ENCODE measurements at places on chromosomes 1 and 21.

DNA sequence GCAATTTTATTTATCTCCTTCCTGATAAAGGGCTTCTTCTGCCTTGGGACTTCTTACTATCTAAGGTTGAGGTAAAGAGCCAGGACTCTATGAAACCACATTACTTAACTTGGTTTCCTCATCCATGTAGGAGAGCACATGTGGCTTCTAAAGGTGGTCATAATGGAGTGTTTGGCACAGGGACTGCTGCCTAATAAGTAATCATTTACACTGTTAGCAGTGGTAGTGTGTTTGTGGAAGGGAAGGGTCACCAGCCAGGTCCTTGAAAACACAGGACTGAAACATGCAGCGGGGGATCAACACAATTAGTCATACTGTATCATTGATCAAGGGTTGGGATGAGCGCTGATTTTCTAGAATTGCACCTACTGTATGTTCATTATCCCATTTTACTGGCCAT is 59.6 kb downstream of the UCK2 start:
- no peaks in the 10 kb centered on the region for H3K36me3 ChIP-seq
- no peak overlapping the region for H3K4me3 ChIP-seq
- DNase-seq: no peak
- H3K4me1 ChIP-seq: peaks cover 34% of the 10 kb centered on the region
- H3K27me3 ChIP-seq: no peaks in the 10 kb centered on the region

DNA sequence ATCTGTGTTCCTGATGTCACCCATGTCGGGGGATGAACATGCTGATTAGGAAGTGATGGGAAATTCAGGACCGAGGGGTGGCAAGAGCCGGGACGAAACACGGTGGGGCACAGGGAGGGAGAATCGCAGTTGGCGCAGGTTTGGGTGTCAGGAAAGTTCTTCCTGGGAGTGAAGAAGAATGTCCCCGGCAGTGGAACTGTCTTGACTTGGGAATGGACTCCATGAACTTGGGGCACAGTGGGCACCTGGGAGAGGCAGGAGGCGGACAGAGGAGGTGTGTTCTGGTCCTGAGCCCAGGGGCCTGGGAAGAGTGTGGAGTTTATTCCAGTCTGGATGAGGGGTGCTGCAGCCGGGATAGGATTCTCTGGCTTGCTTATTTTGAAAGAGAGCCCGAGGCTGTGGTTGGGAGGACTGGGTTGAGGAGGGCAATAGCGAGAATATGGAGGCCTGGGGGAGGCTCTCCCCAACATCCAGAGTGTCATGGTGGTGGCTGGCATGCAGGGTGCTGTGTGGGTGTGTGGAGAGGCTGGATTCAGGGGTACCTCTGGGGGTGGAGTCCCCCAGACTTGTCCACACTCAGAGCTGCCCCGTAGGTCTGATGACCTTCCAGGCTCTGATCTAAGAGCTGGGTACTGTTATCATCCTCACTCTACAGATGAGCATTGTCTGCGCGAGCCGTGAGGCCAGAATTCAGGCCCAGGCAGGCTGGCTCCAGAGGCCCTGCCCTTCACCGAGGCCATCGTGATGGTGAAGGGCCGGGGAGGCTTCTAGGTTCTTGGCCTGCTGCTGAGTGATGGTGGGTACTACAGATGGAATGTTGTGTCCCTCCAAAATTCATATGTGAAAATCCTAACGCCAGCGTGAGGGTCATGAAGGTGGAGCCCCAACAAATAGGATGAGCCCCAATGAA is 274.5 kb upstream of the C1orf174 start:
- no peaks in the 10 kb centered on the region for H3K27me3 ChIP-seq
- H3K36me3 ChIP-seq: no peaks in the 10 kb centered on the region
- H3K4me1 ChIP-seq: no peaks in the 10 kb centered on the region
- peak; percentile 54 for DNase-seq
- H3K27ac ChIP-seq: no peak overlapping the region
- no peak overlapping the region for H3K4me3 ChIP-seq

DNA sequence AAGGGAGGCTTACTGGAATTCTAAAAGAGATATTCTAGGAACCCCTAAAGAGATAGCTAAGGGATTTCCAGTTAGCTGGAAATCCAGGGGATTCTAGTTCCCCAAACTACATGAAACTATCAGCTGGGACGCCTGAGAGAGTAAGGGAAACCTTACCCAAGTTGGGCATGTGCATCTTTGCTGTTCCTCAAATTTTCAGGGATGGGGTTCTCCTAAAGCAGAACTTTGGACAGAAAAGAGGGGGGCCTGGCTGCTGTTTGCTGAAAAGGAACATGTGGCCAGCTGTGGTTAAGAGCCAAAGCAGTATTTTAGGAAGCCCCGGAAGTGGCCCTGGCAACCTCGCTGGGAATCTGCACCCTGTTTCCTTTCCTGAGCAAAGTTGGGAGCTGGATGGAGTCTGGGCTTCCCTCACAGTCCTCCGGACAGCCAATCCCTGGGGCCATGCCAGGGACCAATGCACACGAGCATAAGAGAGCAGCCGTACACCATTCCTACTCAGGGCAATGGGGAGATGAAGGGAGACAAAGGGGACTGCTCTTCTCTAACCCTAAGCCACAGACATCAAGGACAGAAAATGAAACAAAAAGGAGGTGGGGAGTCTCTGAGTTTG is 154.3 kb downstream of the PLXNA2 start:
- H3K27ac ChIP-seq: no peak overlapping the region
- no peaks in the 10 kb centered on the region for H3K36me3 ChIP-seq
- no peak overlapping the region for H3K4me3 ChIP-seq
- peaks cover 9% of the 10 kb centered on the region for H3K4me1 ChIP-seq

- no peak overlapping the region for H3K4me3 ChIP-seq
- no peak overlapping the region for H3K27ac ChIP-seq
- H3K4me1 ChIP-seq: peaks cover 14% of the 10 kb centered on the region
These were observed 53.1 kb downstream of the NBPF6 start for GRCh38 chr1:108503062-108503733.

- no peaks in the 10 kb centered on the region for H3K36me3 ChIP-seq
- no peaks in the 10 kb centered on the region for H3K27me3 ChIP-seq
- no peak overlapping the region for H3K27ac ChIP-seq
These were observed 431.1 kb upstream of the VAMP3 start for GRCh38 chr1:7339953-7340352.

GRCh38 chr1:181430015-181430885 is 53.1 kb upstream of the CACNA1E start:
- H3K27ac ChIP-seq: no peak overlapping the region
- H3K4me1 ChIP-seq: no peaks in the 10 kb centered on the region
- no peak overlapping the region for H3K4me3 ChIP-seq
- DNase-seq: no peak
- H3K36me3 ChIP-seq: no peaks in the 10 kb centered on the region
- no peaks in the 10 kb centered on the region for H3K27me3 ChIP-seq

- DNase-seq: no peak
- no peaks in the 10 kb centered on the region for H3K36me3 ChIP-seq
- H3K4me1 ChIP-seq: no peaks in the 10 kb centered on the region
These were observed 50.9 kb upstream of the CNIH3 start for GRCh38 chr1:224565186-224565585.

GRCh38 chr21:38780879-38781278 is 24.9 kb upstream of the ETS2 start:
- no peaks in the 10 kb centered on the region for H3K36me3 ChIP-seq
- peaks cover 22% of the 10 kb centered on the region for H3K4me1 ChIP-seq
- H3K4me3 ChIP-seq: no peak overlapping the region
- H3K27ac ChIP-seq: no peak overlapping the region
- no peak for DNase-seq

DNA sequence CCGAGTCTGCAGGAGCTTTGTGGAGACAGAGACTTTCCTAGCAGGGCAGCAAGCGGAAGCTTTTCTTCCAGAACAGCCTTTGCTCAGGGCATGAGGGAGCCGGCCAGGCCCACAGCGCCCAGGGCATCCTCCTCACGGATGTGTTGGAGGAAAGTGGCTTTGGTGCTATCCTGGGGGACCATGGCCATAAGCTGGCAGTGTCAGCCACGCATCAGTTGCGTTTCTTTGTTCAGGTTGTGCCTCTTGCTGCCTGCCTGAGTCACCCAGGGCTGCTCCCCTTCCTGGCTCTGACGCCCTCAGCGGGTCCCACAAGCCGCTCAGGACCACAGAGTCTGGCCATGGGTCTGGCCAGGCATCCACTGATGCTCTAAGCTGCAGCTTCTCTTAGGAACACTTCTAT is 39.6 kb upstream of the PRSS38 start:
- H3K4me1 ChIP-seq: peaks cover 6% of the 10 kb centered on the region
- peaks cover 80% of the 10 kb centered on the region for H3K36me3 ChIP-seq
- no peak overlapping the region for H3K27ac ChIP-seq
- DNase-seq: peak; percentile 47

GRCh38 chr1:99965646-99966375 is 4.0 kb upstream of the SLC35A3 start:
- peaks cover 13% of the 10 kb centered on the region for H3K4me1 ChIP-seq
- H3K27me3 ChIP-seq: no peaks in the 10 kb centered on the region
- H3K27ac ChIP-seq: no peak overlapping the region
- H3K4me3 ChIP-seq: no peak overlapping the region

DNA sequence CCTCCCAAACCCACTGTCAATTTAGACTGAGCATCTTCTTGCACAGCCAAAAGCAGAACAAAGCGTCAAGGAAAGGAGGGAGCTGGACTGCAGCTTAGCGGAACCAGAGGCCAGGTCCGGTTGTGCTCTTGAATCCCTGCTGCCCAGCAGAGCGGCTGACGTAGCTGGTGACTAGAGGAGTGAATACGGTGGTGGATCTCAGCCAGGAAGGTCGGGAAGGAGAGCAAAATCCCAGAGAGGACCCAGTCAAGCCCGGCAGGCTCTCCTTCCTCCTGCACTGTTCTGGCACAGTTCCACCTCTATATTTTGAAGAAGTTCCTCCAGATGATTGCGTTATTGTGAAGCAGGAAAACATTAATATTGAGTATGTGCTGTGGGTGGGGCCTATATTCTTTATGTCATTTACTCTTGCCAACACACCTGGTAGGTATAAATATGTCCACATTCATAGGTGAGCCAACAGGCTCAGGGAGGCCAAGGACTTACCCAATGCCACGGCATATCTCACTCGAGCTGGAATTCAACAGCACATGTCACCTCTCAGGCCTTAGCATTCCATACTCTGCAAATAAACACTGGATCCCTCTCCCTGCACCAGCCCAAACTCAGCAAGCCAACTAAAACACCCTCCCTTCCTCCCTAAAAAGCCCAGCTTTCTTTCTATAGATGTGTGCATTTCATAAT is 23.6 kb upstream of the ABCB10 start:
- H3K4me1 ChIP-seq: peaks cover 6% of the 10 kb centered on the region
- H3K36me3 ChIP-seq: no peaks in the 10 kb centered on the region

DNA sequence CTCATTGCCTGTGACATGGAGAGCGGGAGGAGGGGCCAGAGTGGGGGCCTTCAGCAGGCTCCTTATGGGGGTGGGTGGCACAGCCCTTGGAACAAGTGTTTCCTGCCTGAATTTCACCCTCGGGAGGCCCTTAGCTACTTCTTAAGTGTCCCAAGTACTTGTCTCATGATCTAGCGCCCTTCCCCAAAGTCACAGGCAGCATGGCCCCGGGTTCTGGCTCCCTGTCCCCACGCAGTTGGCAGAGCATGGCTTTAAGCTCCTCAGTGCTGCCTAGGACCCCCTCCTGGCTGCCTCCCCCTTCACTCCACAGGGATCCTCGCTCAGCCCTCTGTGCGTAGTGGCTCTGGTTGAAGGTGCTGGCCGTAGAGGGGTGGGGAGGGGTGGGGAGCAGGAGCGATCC is 197.2 kb downstream of the CAMTA1 start:
- no peaks in the 10 kb centered on the region for H3K4me1 ChIP-seq
- H3K4me3 ChIP-seq: no peak overlapping the region
- H3K27me3 ChIP-seq: no peaks in the 10 kb centered on the region
- no peak overlapping the region for H3K27ac ChIP-seq
- DNase-seq: no peak

- DNase-seq: no peak
- H3K36me3 ChIP-seq: no peaks in the 10 kb centered on the region
These were observed 43.3 kb downstream of the BCAR3 start for GRCh38 chr1:93638307-93638847.

- H3K27ac ChIP-seq: no peak within 1 kb of the TSS
- H3K4me1 ChIP-seq: no peaks in the 10 kb centered on the region
- DNase-seq: no peak
- no peak within 1 kb of the TSS for H3K4me3 ChIP-seq
- no peaks in the 10 kb centered on the region for H3K27me3 ChIP-seq
These were observed at the start of gene SPATA46 for GRCh38 chr1:162376691-162377090. Gene SPATA46 (minus strand): TSS chr1:162376854. CDS start chr1:162376790, 64 bp downstream.

DNA sequence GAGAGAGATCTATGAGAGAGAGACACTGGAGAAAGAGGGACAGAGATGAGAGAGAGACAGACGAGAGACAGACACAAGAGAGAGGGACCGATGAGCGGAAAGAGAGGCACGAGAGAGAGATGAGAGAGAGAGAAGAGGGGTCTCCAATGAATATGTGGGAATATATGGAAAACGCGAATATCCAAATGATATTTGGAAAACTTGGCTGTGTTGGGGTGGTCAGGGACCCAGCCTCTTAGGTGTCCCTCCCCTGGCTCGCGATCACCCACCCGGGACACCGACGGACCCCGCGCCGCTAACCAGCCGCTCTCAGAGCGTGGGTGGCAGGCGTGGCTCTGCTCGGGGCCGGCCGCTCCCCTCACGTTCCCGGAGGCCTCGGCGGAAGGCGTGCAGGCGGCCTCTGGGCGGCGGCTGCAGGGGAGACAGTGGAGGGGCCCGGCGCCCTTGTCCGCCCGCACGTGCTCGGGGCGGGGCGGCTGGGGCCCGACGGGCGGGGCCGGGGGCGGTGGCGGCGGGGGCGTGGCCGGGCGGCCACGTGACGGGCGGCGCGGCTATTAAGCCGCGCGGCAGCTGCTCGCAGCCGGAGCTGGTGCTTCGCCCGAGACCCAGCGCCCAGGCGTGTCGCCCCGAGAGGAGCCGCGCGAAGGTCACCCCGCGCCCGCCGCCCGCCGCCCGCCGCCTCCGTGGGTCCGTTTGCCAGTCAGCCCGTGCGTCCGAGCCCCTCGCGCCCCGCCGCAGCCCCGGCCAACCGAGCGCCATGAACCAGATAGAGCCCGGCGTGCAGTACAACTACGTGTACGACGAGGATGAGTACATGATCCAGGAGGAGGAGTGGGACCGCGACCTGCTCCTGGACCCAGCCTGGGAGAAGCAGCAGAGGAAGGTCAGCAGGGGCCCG is at the start of gene ACTN2:
ACTN2 (plus strand) TSS at position 583 of the 898 bp plus-strand sequence; CDS start at position 758, 175 bp downstream.
- no peak within 1 kb of the TSS for H3K27ac ChIP-seq
- peaks cover 23% of the 10 kb centered on the region for H3K27me3 ChIP-seq
- peaks cover 10% of the 10 kb centered on the region for H3K4me1 ChIP-seq
- H3K36me3 ChIP-seq: no peaks in the 10 kb centered on the region
- peak; percentile 80 for DNase-seq

Measured in spleen (tissue), 13 donors.